ENCODE measurements at places on chromosomes 1 and 21. TPM values are rescaled to one million over a fixed set of nuclear protein-coding genes. Genes with fewer than 3 reads are reported as not detected.

Gene FTCD
- total RNA-seq: 1.3 TPM

Gene SLC9C2
- not detected for total RNA-seq

Gene CDC7
- total RNA-seq: 24.0 TPM

GRCh38 chr1:71276466-71276865, 195.6 kb upstream of the ZRANB2 start:
- H3K36me3 ChIP-seq: no peaks in the 10 kb centered on the region
- H3K4me1 ChIP-seq: no peaks in the 10 kb centered on the region
- H3K4me3 ChIP-seq: no peak overlapping the region

GRCh38 chr1:43083375-43083891, 88.7 kb downstream of the EBNA1BP2 start:
- H3K36me3 ChIP-seq: no peaks in the 10 kb centered on the region
- H3K4me1 ChIP-seq: no peaks in the 10 kb centered on the region
- no peak for DNase-seq
- no peak overlapping the region for H3K4me3 ChIP-seq

- H3K4me1 ChIP-seq: peaks cover 37% of the 10 kb centered on the region
- H3K27ac ChIP-seq: peak overlapping the region; percentile 77
- peaks cover 12% of the 10 kb centered on the region for H3K36me3 ChIP-seq
- DNase-seq: no peak
These were observed 558 bp upstream of the BTG3 start for GRCh38 chr21:17613242-17613676.

- no peak overlapping the region for H3K27ac ChIP-seq
- H3K4me1 ChIP-seq: peaks cover 9% of the 10 kb centered on the region
- peaks cover 24% of the 10 kb centered on the region for H3K36me3 ChIP-seq
- H3K27me3 ChIP-seq: no peaks in the 10 kb centered on the region
These were observed 84.8 kb upstream of the GNG4 start for GRCh38 chr1:235734335-235734734.

DNA sequence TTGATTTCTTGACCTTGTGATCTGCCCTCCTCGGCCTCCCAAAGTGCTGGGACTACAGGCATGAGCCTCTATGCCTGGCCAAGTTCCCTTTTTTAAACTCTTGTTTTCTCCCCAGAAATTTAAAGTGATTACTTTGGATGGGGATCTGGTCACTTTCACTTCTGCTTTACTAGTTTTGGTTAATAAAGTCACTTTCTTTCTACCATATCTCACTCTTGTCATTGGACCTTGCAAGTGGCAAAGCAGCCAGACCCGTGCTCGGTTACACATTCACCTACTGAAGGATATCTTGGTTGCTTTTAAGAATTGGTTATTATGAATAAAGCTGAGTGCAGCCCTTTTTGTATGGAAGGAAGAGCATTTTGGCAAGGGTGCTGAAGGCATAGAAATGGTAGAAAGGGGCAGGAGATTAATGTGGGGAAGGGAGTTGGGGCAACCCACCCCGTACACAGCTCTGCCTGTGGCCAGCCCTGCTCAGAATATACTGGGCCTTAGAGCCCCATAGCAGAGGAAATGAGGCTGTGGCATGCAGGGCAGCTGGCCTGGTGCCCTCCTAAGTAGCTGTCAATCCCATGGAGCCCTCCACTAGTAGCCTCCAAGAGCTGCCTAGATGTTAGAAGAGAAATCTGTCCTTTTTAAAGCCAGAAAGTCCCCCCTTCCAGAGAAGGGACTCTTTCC, 40.7 kb downstream of the CD2 start:
- no peaks in the 10 kb centered on the region for H3K27me3 ChIP-seq
- peaks cover 14% of the 10 kb centered on the region for H3K36me3 ChIP-seq
- DNase-seq: no peak
- H3K27ac ChIP-seq: peak overlapping the region; percentile 47

DNA sequence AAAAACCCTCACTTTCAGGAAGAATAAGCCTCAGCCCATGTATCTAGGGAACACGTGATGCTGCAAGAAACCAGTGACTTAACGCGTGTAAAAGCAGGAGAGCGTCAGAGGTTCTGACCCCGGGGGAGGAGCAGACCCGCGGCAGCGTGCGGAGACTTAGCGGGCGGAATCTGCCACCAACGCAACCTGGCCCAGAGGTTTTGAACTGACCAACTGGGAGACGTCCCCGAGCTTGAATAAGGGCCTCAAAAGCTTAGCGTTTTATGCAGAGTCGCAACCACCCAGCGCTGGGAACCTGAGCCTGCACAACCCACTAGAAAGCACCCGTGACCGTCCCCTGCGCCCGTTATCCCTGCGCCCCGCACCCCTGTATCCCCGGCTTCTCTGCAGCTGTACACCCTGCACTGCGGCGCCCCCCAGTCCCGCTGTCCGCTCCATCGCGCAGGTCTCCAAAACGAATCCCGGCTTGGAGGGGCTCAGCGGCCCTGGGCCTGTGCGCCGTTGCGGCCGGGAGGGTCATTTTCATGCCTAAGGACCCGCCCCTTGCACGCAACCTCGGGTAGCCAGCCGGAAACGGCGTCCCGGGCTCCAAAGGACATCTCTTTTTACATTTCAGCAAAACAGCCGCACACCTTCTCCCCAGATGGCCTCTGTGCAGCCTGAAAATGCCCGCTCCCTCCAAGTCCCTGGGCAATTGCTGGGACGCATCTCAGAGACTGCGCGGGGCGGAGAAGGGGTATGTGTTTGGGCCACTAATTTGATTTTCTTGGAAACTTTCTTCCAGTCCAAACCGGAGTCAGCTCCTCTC, 29.4 kb upstream of the TRIM17 start:
- H3K27ac ChIP-seq: peak overlapping the region; percentile 7
- H3K36me3 ChIP-seq: no peaks in the 10 kb centered on the region

DNA sequence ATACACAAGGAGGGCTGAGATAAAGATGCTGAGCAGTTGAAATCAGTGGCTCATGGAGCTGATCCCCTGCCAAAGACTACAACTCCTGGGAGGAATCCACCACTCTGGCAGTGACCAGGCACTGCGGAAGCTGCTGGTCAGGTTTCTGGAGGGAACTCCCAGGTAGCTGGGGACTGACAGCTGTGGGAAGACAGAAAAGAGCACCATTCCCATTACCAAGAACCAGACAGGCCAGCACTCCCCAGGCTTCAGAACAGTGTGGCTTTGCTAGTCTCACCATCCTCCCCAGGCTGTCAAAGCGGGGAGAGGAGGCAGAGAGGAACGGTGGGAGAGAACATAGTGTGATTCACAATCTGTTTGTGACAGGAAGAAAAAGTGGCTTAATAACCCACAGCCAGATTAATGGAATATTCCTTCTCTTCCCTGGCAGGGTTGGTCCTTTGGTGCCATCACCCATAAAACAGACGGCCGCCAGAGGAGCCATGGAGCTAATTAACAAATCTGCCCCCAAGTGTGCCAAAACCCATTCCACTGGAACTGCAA, 92.1 kb downstream of the MAB21L3 start:
- peaks cover 1% of the 10 kb centered on the region for H3K4me1 ChIP-seq
- peaks cover 4% of the 10 kb centered on the region for H3K36me3 ChIP-seq
- DNase-seq: no peak
- no peak overlapping the region for H3K4me3 ChIP-seq

DNA sequence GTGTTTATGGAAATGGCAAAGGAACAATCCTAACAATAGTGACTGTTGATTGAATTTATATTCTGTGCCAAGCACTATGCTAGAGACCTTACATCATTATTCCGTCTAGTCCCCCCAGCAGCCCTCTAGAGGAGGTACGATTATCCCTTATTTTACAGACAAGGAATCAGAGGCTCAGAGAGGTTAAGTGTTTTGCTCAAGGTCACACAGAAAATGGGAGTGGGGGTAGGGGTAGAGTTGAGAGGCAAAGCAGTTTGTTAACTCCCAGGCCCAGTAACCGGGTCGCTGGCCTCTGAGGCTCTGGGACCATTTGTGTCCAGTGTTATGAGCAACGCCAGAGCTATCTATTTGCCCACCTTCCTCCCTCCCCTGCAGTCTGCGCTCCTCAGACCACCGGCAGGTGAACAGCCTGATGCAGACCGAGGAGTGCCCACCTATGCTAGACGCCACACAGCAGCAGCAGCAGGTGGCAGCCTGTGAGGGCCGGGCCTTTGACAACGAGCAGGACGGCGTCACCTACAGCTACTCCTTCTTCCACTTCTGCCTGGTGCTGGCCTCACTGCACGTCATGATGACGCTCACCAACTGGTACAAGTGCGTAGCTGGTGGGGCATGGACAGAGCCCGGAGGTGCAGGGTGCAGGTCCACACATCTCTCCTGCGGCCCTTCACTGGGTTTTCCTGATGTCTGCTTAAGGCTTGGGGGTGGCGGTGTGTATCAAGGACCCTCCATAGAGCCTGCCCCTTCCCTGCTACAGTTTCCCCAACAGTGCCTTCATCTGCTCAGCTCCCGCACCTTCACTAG, 19.8 kb downstream of the SERINC2 start:
- H3K4me3 ChIP-seq: no peak overlapping the region
- H3K36me3 ChIP-seq: no peaks in the 10 kb centered on the region
- DNase-seq: no peak
- no peak overlapping the region for H3K27ac ChIP-seq

DNA sequence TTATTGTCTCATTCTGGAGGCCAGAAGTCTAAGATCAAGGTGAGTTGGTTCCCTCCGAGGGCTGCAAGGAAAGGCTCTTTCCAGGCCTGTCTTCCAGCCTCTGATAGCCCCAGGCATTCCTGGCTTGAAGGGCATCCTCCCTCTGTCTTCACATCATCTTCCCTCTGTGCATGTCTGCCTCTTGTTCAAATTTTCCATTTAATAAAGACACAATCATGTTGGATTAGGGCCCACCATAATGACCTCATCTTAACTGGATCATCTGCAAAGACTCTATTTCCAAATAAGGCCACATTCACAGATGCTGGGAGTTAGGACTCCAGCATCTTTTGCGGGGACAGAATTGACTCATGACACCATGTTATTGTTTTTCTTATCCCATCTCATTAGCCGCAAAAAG, 24.5 kb downstream of the HUNK start:
- H3K4me1 ChIP-seq: peaks cover 4% of the 10 kb centered on the region
- peaks cover 5% of the 10 kb centered on the region for H3K27me3 ChIP-seq
- no peak overlapping the region for H3K27ac ChIP-seq
- H3K36me3 ChIP-seq: no peaks in the 10 kb centered on the region
- H3K4me3 ChIP-seq: no peak overlapping the region

All from activated naive CD8-positive, alpha-beta T cell treated with anti-CD3 and anti-CD28 coated beads, Interleukin-2, amount 10 ng/mL, durations not matched to agents 7 days and 5 days (primary cell).